Endothelial cell (in vitro differentiated cells): ENCODE measurements at places on chromosomes 13 and 19. TPM values are rescaled to one million over a fixed set of nuclear protein-coding genes. Genes with fewer than 3 reads are reported as not detected.
A peak's percentile ranks its signal among the peaks of the same experiment; 100 is the strongest.

Gene RNF113B
- not detected for total RNA-seq

Gene GARIN5B
- not detected for total RNA-seq

Gene PCDH17
- total RNA-seq, result 40.2 TPM

Gene GRWD1
- total RNA-seq, result 38.4 TPM

Gene PLVAP
- 1,569 TPM for total RNA-seq

Gene ZNF345
- 9.6 TPM for total RNA-seq

Gene ZNF701
- total RNA-seq, result 18.5 TPM

DNA sequence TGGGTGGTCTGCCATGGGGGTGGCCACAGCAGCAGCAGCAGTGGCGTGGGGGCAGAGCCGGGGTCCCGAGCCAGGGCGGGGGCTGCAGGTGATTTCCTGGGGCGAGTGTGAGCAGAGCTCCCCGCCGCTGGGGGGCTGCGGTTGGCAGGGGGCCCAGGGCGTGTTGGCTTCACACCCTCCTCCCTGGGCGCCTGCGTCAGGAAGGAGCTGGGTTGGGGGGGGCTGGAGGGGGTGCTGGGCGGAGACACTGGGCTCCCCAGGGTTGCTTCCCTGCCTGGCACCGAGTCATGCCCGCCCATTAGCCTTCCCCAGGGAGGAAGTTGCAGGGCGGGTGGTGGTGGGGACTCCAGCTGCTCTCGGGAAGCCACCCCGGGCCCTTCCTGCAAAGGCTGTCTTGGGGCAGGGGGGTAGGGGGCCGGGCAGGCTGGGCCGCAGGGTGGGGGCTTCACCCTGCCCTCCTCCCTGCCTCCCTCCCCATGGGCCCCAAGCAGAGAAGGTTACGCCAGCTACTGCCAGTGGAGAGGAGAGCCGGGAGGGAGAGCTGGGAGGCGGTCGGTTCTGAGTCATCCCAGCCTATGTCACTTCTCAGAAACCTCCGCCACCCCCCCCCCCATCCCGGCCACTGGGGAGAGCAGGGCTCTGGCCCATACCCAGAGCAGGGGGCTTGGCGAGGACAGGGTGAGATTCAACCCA lies 4.6 kb downstream of the MIDN start:
- H3K27me3 ChIP-seq, result peaks cover 15% of the 10 kb centered on the region
- no peak for DNase-seq

DNA sequence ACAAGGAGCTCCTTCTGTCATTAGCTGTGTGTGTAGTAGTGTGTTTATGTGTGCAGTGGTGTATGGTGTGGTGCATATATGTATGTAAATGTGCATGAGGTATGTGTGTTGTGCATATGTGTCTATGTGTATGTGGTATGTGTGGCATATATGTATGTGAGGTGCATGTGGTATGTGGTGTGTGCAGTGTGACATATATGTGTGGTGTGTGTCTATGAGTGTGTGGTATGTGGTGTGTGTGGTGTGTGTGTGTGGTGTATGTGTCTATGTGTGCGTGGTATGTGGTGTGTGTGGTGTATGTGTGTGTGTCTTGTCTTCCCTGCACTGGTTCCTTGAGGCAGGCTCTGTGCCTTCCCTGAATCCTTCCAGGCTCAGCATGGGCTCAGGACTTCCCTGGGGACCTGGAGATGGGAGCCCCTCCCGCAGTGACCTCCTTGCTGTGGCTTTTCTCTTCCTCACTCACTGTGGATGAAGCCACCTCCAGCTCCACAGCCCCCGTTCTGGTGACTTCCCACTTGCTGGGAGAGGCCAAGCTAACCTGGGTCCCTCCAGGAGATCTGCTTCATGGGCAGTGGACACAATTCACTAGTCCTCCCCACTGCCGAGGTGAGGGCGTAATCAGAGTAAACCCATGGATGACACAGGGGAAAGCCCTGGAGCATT lies 64.2 kb downstream of the CCDC70 start:
- H3K4me1 ChIP-seq, result peaks cover 8% of the 10 kb centered on the region
- no peaks in the 10 kb centered on the region for H3K27me3 ChIP-seq
- H3K4me3 ChIP-seq, result no peak overlapping the region
- no peak overlapping the region for H3K27ac ChIP-seq
- DNase-seq, result no peak
- H3K36me3 ChIP-seq, result peaks cover 23% of the 10 kb centered on the region

- no peaks in the 10 kb centered on the region for H3K4me1 ChIP-seq
- no peaks in the 10 kb centered on the region for H3K27me3 ChIP-seq
Observed at GRCh38 chr13:52319876-52320275, 86.1 kb downstream of the THSD1 start.

GRCh38 chr19:39754971-39755370 lies 17.1 kb upstream of the CLC start:
- H3K36me3 ChIP-seq, result no peaks in the 10 kb centered on the region
- no peak overlapping the region for H3K27ac ChIP-seq
- no peak overlapping the region for H3K4me3 ChIP-seq
- H3K27me3 ChIP-seq, result no peaks in the 10 kb centered on the region
- no peaks in the 10 kb centered on the region for H3K4me1 ChIP-seq
- DNase-seq, result no peak

DNA sequence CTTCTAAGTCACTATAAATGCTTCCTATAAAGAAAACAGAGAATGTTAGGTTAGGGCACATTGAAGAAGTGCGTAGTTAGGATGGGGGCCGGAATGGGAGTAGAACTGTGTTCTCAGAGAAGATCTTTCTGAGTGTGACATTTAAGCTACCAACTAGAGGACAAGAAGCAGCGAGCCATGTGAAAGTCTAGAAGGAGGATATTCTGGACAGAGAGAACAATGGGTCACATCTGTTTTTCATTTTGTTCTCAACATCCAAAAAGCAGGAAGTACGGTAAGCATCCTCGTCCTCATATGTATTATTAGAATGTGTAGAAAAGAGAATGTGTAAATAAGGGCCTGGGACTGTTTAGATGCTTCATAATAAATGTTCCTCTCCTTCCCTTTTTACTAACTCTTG lies 44.5 kb upstream of the PARP4 start:
- peaks cover 10% of the 10 kb centered on the region for H3K36me3 ChIP-seq
- H3K4me1 ChIP-seq, result peaks cover 6% of the 10 kb centered on the region
- no peak overlapping the region for H3K4me3 ChIP-seq

GRCh38 chr19:57406516-57407123 lies 4.3 kb upstream of the ZNF17 start:
- no peaks in the 10 kb centered on the region for H3K27me3 ChIP-seq
- peaks cover 2% of the 10 kb centered on the region for H3K4me1 ChIP-seq
- peak; percentile 81 for DNase-seq

GRCh38 chr13:67229481-67230403 lies at the start of gene PCDH9:
Gene PCDH9, minus strand, starts transcription at chr13:67230336. Its CDS starts 1,896 bp downstream, at chr13:67228440.
- H3K4me3 ChIP-seq, result peak within 1 kb of the TSS; percentile 90
- peaks cover 4% of the 10 kb centered on the region for H3K4me1 ChIP-seq
- H3K27me3 ChIP-seq, result no peaks in the 10 kb centered on the region
- DNase-seq, result peak; percentile 6
- no peaks in the 10 kb centered on the region for H3K36me3 ChIP-seq
- peak within 1 kb of the TSS; percentile 76 for H3K27ac ChIP-seq

- H3K27me3 ChIP-seq, result peaks cover 5% of the 10 kb centered on the region
- peak overlapping the region; percentile 95 for H3K4me3 ChIP-seq
- peaks cover 36% of the 10 kb centered on the region for H3K4me1 ChIP-seq
- DNase-seq, result no peak
- H3K36me3 ChIP-seq, result peaks cover 9% of the 10 kb centered on the region
Observed at GRCh38 chr19:17074634-17075034, 618 bp downstream of the HAUS8 start.

- no peak overlapping the region for H3K27ac ChIP-seq
- no peaks in the 10 kb centered on the region for H3K4me1 ChIP-seq
- H3K27me3 ChIP-seq, result no peaks in the 10 kb centered on the region
- no peaks in the 10 kb centered on the region for H3K36me3 ChIP-seq
- DNase-seq, result no peak
Observed at GRCh38 chr13:32446220-32446619, 18.3 kb upstream of the N4BP2L1 start.

DNA sequence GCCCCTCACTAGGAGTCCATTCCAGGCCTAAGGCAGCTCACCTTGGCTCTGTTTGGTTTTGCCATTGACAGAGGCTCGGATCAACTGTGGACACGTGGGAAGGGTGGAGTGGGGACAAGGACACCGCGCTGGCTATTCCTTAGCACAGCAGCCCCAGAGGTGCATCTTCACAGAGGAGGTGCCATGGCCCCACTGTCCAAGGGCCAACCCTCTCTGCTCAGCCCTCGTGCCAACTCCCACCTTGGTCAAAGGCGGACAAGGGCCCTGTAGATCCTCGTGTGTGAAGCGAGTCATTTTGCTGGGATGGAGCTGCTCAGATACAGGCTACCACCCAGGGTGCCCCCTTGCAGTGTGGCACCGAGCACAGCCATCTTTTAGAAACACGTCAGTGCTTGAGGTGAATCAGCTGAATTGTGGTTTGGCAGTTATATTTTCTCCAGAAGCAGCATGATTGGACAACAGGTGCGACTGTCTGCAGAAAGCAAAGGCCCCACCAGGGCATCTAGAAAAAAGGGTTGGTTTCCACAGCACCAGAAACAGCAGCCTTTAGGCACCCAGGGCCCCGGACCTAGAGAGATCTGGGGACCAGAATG lies 192.1 kb upstream of the GPR12 start:
- H3K4me1 ChIP-seq, result no peaks in the 10 kb centered on the region
- no peak for DNase-seq
- H3K4me3 ChIP-seq, result no peak overlapping the region
- peaks cover 3% of the 10 kb centered on the region for H3K27me3 ChIP-seq
- H3K36me3 ChIP-seq, result no peaks in the 10 kb centered on the region

DNA sequence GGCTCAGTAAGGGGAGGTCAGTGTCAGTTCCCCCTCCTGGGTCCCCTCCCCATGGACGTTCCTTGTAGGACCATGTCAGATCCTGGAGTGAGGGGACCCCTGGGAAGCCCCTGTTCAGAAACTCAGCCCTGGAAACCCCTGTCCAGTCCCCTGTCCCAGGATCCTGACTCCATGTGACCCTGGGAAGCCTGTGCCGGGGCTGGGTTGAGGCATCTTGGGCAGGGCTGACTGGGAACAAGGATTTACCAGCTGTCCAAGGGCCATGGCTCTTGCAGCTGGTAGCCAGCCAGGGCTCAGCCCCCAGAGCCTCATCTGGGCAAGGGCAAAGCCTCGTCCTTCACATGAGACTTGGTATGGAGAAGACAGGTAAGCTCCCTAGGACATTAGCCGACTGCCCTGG lies 25.1 kb downstream of the CEACAM4 start:
- peaks cover 8% of the 10 kb centered on the region for H3K4me1 ChIP-seq
- no peaks in the 10 kb centered on the region for H3K36me3 ChIP-seq
- no peak overlapping the region for H3K4me3 ChIP-seq
- peaks cover 11% of the 10 kb centered on the region for H3K27me3 ChIP-seq
- no peak for DNase-seq
- no peak overlapping the region for H3K27ac ChIP-seq

- H3K4me3 ChIP-seq, result no peak overlapping the region
- no peak for DNase-seq
- H3K27me3 ChIP-seq, result no peaks in the 10 kb centered on the region
- no peaks in the 10 kb centered on the region for H3K36me3 ChIP-seq
- no peaks in the 10 kb centered on the region for H3K4me1 ChIP-seq
Observed at GRCh38 chr13:34256236-34256635, 438.3 kb downstream of the RFC3 start.

DNA sequence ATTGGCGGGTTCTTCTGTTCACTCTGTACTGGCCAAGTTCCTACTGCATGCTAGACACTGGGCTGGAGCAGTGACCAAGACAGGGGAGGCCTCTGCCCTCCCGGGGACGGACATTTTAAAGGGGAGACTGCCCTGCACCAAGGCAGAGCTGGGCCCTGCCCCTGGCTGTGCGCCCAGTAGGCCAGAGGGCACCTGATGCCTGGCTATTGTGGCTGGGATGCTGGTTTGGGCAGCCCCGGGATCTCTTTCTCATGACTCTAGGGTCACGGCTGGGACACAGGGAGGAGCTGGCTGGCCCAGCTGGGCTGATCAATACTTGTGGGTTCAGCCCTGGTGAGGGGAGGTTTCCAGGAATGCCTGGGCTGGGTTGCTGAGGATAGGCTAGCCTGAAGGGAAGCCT lies 17.7 kb downstream of the LIPE start:
- H3K27me3 ChIP-seq, result peaks cover 15% of the 10 kb centered on the region
- peaks cover 11% of the 10 kb centered on the region for H3K4me1 ChIP-seq
- peaks cover 12% of the 10 kb centered on the region for H3K36me3 ChIP-seq
- DNase-seq, result no peak
- H3K4me3 ChIP-seq, result no peak overlapping the region

DNA sequence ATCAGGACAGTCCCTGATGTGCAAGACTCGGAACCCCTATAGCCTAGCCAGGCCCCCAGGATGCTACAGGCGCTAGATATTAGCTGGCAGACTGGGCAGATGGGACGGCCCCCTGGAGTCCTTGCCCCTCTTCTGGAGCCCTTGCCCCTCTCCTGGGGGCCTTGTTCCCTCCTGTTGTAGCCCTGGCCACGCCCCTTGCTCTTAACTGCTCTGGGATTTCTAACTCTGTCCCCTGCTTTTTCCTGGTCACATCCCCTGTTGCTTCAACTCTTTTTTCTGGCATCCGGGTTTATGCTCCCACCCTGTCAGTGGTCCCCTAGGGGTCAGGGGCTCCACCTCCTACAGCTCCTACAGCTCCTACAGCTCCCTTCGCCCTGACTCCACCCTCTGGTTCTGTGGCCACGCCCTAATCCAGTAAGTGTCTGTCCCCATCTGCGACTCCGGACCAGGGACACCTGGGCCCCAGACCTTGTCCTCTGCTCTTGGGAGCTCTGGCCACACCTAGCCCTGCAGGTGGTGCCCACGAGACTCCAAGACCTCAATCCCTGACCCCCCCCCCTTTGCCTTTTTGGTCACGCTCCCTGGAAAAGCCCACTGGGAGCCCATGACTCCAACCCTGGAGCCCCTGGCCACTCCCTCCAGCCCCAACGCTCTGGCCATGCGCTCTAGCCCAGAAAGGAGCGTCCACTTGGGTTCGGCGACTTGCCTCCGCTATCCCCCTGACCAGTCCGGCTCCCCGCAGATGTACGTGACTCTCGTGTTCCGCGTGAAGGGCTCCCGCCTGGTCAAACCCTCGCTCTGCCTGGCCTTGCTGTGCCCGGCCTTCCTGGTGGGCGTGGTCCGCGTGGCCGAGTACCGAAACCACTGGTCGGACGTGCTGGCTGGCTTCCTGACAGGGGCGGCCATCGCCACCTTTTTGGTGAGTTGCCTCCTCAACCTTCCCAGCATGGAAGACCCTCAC lies 6.8 kb downstream of the PLPPR2 start:
- H3K36me3 ChIP-seq, result no peaks in the 10 kb centered on the region
- peaks cover 13% of the 10 kb centered on the region for H3K27me3 ChIP-seq
- H3K27ac ChIP-seq, result no peak overlapping the region
- no peak for DNase-seq

GRCh38 chr13:112062072-112062567 lies 4.8 kb upstream of the SOX1 start:
- H3K27me3 ChIP-seq, result peaks cover 31% of the 10 kb centered on the region
- no peak overlapping the region for H3K27ac ChIP-seq
- DNase-seq, result no peak
- H3K4me1 ChIP-seq, result peaks cover 39% of the 10 kb centered on the region
- no peaks in the 10 kb centered on the region for H3K36me3 ChIP-seq
- H3K4me3 ChIP-seq, result no peak overlapping the region

GRCh38 chr19:14843169-14843568 lies 5.6 kb downstream of the OR7A10 start:
- no peak for DNase-seq
- no peak overlapping the region for H3K4me3 ChIP-seq
- no peaks in the 10 kb centered on the region for H3K4me1 ChIP-seq
- no peak overlapping the region for H3K27ac ChIP-seq
- peaks cover 4% of the 10 kb centered on the region for H3K36me3 ChIP-seq
- H3K27me3 ChIP-seq, result peaks cover 6% of the 10 kb centered on the region

GRCh38 chr13:107960301-107960700 lies 255.0 kb downstream of the LIG4 start:
- no peak overlapping the region for H3K4me3 ChIP-seq
- H3K36me3 ChIP-seq, result no peaks in the 10 kb centered on the region
- DNase-seq, result no peak
- H3K27me3 ChIP-seq, result peaks cover 1% of the 10 kb centered on the region
- no peaks in the 10 kb centered on the region for H3K4me1 ChIP-seq

- H3K36me3 ChIP-seq, result peaks cover 55% of the 10 kb centered on the region
- peaks cover 17% of the 10 kb centered on the region for H3K27me3 ChIP-seq
- H3K4me1 ChIP-seq, result peaks cover 65% of the 10 kb centered on the region
- H3K27ac ChIP-seq, result peak overlapping the region; percentile 82
- peak overlapping the region; percentile 77 for H3K4me3 ChIP-seq
Observed at GRCh38 chr13:106492588-106493475, 42.6 kb downstream of the EFNB2 start.
